Cardiac muscle cell (in vitro differentiated cells and primary cell): ENCODE measurements at places on chromosomes 11 and 22.

DNA sequence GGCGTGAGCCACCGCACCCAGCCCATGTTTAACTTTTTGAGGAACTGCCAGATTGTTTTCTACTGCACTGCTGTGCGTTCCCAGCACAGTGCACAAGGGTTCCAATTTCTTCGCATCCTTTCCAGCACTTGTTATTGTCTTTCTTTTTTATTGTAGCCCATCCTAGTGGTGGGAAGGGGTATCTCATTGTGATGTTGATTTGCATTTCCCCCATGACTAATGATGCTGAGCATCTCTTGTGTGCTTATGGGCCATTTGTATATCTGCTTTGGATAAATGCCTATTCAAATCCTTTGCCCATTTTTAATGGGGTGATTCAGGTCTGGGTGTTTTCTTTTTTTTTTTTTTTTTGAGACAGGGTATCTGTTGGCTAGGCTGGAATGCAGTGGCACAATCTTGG is 36.6 kb upstream of the SYT7 start:
- H3K36me3 ChIP-seq = no peaks in the 10 kb centered on the region
- H3K27me3 ChIP-seq = no peaks in the 10 kb centered on the region
- no peak overlapping the region for H3K27ac ChIP-seq
- H3K4me3 ChIP-seq = no peak overlapping the region

GRCh38 chr11:120682866-120683265 is 171.3 kb downstream of the GRIK4 start:
- H3K27ac ChIP-seq = no peak overlapping the region

DNA sequence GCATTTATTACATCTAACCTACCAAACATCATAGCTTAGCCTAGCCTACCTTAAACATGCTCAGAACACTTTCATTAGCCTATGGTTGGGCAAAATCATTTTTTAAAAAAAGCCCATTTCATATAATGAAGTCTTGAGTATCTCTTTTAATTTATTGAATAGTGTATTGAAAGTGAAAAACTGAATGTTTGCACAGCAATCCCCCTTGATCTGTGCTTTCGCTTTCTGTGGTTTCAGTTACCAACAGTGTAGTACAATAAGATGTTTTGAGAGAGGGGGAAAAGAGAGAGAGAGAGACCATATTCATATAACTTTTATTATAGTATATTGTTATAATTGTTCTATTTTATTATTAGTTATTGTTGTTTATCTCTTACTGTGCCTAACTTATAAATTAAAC is 8.4 kb upstream of the MAP6 start:
- no peak overlapping the region for H3K27ac ChIP-seq
- no peak for DNase-seq
- H3K4me3 ChIP-seq = no peak overlapping the region
- H3K36me3 ChIP-seq = no peaks in the 10 kb centered on the region

DNA sequence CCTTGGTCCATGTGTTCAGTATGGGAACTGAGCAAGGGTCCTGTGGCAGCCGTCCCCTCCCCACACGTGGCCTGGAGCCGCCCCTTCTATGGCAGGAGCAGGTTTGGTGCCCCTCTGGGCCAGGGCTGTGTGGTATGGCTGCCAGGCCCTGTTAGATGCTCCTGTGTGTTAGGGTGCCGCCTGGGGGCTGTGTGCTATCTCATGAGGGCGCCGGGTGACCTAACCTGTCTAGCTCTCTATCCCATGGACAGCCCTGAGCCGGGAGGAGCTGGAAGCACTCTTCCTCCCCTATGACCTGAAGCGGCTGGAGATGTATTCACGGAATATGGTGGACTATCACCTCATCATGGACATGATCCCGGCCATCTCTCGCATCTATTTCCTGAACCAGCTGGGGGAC is 34.7 kb downstream of the NAT10 start:
- peaks cover 27% of the 10 kb centered on the region for H3K4me1 ChIP-seq
- peaks cover 58% of the 10 kb centered on the region for H3K36me3 ChIP-seq
- no peaks in the 10 kb centered on the region for H3K27me3 ChIP-seq
- H3K27ac ChIP-seq = no peak overlapping the region
- no peak for DNase-seq

- peaks cover 10% of the 10 kb centered on the region for H3K4me1 ChIP-seq
- H3K27ac ChIP-seq = peak overlapping the region; percentile 30
- no peak for DNase-seq
- no peak overlapping the region for H3K4me3 ChIP-seq
- no peaks in the 10 kb centered on the region for H3K27me3 ChIP-seq
These were observed 235.6 kb upstream of the ZC3H12C start for GRCh38 chr11:109857637-109858036.

- peak overlapping the region; percentile 99 for H3K27ac ChIP-seq
- H3K4me1 ChIP-seq = peaks cover 17% of the 10 kb centered on the region
- H3K4me3 ChIP-seq = peak overlapping the region; percentile 93
- H3K36me3 ChIP-seq = peaks cover 11% of the 10 kb centered on the region
- DNase-seq = peak; percentile 57
These were observed 531 bp downstream of the PIM3 start for GRCh38 chr22:49961005-49961600.

- H3K4me1 ChIP-seq = peaks cover 7% of the 10 kb centered on the region
- no peak overlapping the region for H3K4me3 ChIP-seq
- no peaks in the 10 kb centered on the region for H3K36me3 ChIP-seq
- no peaks in the 10 kb centered on the region for H3K27me3 ChIP-seq
These were observed 142.4 kb upstream of the DDI1 start for GRCh38 chr11:103894034-103894433.

- H3K36me3 ChIP-seq = peaks cover 4% of the 10 kb centered on the region
- H3K4me3 ChIP-seq = no peak overlapping the region
- DNase-seq = no peak
- H3K4me1 ChIP-seq = no peaks in the 10 kb centered on the region
- no peaks in the 10 kb centered on the region for H3K27me3 ChIP-seq
These were observed 3.8 kb upstream of the KCNK7 start for GRCh38 chr11:65599216-65599954.

GRCh38 chr11:34055218-34056000 is 3.9 kb downstream of the CAPRIN1 start:
- peaks cover 27% of the 10 kb centered on the region for H3K4me1 ChIP-seq
- peak overlapping the region; percentile 5 for H3K27ac ChIP-seq
- H3K36me3 ChIP-seq = peaks cover 4% of the 10 kb centered on the region
- no peaks in the 10 kb centered on the region for H3K27me3 ChIP-seq
- no peak for DNase-seq
- H3K4me3 ChIP-seq = peak overlapping the region; percentile 2

- H3K4me3 ChIP-seq = no peak overlapping the region
- H3K27me3 ChIP-seq = no peaks in the 10 kb centered on the region
- no peaks in the 10 kb centered on the region for H3K4me1 ChIP-seq
- H3K36me3 ChIP-seq = peaks cover 40% of the 10 kb centered on the region
These were observed 6.5 kb downstream of the PTPMT1 start for GRCh38 chr11:47571895-47572294.
